HTR-8/SVneo (cell line): ENCODE measurements at places on chromosomes 6 and 20.

- DNase-seq, result no peak
These were observed 90.6 kb upstream of the ADGRB3 start for GRCh38 chr6:68544450-68544849.

GRCh38 chr20:13397300-13397724 is 176.2 kb downstream of the ISM1 start:
- DNase-seq, result no peak

GRCh38 chr6:144294016-144294415 is 8.9 kb downstream of the UTRN start:
- peak; percentile 42 for DNase-seq

DNA sequence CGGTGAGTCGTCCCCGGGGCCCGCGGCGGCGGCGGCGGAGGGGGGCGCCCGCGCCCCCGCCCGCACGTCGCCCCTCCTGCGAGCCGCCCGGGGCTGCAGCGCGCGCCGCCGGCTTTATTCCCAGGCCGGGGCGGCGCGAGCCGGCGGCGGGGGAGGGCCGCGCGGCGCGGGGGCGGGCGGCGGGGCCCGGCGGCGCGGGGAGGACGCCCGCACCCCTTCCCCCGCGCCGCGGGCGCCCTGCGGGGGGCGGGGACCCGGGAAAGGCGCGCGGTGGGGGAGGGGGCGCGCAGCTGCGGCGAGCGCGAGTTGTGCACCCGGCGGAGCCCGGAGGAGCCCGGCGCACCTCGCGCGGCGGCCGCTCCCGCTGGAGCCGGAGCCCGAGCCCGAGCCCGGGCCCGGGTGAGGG is 646 bp downstream of the HMGA1 start:
- DNase-seq, result no peak

DNA sequence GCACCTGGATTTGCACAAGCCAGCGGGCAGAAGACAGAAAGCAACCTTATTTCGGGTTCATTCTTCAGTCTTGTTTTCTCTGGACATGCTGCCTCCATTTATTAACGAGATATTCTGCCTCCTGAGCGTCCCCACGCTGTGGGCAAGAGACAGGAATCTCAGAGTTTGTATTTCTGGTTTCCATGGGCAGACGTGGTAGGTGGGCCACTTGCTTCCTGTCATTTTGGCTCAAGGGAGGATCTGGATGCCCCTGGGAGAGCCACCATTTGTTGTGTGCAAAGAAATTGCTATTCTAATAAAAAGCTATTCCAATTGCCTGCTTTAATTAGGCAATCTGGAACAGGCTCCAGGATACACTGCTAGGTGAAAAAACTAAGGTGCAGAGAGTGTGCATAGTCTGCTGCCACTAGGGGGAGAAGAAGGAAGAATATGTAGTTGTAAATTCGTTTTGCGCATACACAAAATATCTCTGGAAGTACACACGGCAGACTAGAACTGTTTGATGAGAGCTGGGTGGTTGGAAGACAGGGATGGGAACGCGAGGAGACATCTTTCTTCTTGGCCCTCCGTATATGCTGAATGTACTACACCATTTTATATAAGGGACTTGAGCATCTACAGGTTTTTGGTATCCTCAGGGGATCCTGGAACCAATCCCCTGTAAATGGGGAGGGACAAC is 30.1 kb upstream of the SLC16A10 start:
- DNase-seq, result peak; percentile 58

DNA sequence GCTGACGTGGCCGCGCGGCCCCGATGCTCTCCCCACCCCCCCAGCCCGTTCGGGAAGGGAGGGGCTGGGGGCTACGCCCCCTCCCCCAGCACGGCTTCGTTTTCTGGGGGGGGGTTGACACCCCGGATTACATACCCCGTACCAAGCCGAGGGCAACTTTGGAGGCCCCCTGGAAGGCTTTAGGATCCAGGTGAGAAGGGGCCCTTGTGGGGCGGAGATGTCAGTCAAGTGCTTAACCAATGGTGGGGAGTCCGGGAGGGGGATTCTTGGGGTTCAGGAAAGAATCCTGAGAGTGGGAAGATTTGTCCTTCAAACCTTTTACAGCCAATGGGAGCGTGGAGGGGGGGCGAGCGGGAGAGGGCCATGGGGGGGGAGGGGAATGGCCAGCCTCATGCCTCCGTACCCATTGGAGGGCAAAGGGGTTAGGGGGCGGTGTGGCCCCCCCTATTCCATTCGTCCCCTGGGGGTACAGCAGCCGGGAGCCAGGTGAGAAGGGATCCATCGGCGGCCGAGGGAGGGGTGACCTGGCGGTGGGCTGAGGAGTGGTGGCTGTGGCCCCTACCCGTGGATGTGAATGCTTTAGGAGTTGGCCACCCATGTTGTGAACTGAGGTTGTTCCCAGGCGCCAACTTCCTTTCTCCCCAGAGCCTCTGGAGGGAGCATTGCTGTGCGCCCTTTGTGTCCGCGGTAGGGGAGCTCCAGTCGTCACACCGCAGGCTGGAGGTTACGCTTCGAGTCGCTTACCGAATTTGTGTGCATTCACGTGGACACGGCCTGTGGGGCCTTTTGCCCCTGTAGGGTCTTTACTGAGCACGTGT is 682 bp downstream of the BRD2 start:
- peak; percentile 69 for DNase-seq

DNA sequence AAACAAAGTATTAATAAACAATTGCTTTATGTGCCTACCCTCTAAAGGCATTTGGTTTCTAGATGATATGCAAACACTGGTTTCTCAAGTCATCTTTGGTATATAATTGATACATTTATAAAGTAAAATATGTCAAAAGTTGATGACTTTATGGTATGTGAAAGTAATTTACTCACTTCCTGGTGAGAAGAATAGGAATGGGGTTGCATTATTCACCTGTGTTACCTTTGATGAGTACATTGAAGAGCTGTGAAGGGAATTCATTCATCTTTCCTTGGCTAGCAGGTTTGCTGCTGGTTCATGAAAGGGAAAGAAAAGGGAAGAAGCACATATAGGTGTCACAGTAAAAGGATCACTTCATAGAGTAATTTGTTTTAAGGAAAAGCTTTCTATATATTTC is 20.4 kb downstream of the RNF217 start:
- no peak for DNase-seq

- no peak for DNase-seq
These were observed 227.4 kb downstream of the DLL1 start for GRCh38 chr6:170063431-170063830.

- no peak for DNase-seq
These were observed 148.1 kb upstream of the TENT5A start for GRCh38 chr6:81900616-81901015.

GRCh38 chr6:168167431-168168315 is 88.7 kb upstream of the FRMD1 start:
- DNase-seq, result no peak

DNA sequence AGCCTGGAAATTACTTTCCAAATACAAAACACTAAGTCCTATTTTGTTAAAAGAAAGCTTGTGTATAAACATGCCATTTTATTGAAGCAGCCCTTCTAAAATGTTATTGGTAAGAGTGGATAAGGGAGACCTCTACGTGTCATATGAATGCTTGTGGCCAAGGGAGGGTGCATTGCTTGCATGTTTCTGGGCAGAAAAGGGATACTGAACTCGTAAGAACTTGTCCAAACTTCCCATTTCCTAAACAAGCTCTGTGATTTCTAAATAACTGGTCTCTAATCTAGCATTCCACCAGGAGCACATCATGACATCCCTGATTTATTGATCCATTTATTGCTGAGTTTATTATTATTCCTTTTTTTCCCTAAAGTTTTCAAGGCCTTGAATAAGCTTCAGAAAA is 474.1 kb downstream of the CD109 start:
- peak; percentile 51 for DNase-seq
